ENCODE measurements at places on chromosomes 2 and 18.

DNA sequence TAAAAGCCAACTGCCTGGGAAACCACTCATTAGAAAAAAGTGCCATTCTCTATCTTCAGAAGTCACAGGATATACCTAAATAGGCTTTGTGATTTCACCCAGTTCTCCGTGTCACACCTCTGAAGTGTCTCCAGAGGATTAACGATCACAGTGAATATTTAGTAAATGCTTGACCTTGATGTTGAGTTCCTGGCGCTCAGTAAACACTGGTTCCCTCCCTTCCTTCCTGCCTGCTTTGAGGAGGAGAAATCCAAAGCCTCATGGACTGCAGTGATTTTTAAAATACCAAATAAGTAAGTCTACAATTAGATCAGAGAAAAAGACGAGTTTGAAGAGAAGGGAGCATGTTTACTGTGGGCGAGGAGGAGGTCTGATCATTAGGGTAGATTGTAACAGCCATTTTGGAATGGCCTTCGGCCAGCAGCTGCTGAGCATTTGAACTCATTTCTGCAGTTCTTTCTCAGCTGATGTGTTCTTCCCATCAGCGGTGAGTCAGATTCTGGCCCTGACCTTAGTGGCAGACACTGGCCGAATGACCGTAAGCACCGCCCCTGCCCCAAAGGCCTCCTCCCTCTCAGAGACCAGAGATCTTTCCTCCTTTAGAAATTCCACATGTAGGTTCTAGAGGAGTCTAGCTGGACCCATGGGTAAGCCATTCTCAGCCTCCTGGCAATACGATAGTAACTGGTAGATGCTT, 62.1 kb upstream of the SLC16A14 start:
- DNase-seq: no peak

DNA sequence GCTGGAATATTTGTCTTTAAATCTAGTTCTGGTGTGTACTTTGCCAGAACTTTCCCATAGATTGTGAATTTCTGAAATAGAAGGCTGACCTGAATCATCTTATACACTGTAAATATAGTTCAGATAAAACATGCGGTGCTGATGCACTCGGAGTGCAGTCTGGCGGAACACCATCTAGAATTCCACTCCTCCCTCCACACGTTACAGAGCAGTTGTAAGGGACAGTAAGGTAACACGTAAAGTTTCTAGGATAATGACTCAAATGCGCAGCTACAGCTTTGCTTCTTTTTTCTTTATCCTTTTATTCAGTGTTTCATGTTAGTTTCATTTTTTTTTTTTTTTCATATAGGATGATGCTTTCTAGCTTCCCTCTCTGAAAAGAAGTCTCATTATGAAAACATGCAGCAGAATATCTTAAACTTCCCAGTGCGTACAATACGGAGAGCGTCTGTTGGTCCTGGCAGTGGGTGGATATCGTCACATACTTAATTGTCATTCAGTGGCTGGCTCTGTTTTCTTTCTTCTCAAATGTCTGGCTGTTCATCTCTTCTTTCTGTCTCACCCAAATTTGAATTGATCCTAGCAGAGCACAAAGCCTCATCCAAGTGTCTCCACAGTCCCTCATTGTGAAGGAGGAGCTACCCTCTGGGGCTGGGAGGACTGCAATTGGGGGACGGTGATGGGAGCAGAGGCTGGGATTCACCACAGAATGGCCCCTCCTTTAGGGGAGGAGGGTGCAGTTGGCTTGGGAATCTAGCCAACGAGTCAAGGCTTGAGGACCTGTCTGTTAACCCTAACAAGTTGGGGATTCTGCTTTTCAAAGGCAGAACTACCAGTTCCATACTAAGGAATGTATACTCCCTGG, 138.8 kb downstream of the MYT1L start:
- no peak for DNase-seq

DNA sequence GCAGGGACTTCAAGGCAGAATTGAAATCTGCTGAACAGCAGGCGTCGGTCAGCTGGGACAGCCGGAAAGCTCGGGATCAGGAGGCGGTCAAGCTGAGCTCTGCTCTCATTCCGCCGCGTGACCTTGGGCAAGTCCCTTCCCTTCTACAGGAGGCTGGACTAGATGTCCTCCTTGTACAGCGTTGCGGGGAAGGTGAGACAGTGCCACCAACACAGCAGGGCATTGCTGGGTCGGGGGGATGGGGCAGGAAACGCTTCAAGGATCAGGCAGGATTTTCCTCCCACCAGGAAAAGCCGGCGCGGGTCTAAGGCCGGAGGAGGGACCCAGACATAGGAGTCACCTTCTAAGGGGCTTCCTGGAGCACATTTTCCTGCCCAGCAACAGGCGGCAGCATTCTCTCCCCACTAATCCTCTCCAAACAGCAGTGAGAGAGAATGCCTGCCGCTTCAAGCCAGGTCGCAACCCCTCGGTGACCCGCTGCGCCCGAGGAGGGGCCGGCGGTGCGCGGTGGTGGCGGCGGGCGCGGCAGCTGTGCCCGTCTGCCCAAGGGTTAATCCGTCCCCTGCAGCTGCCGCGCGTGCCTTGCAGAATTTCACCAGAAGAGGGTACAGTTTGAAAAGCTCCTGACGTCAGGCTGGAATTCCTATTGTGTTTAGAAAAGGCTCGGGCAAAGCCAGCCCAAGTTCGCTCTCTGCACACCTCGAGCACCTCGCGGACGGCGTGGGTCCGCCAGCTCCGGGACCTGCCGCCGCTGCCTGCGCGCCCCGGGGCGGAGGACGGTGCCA, at the start of gene KCNF1:
TSS of gene KCNF1 (plus strand) at position 644 of the 785 bp plus-strand sequence. CDS start 493 bp downstream, outside the sequence.
- DNase-seq: peak; percentile 5

GRCh38 chr2:234243871-234244565, 193.5 kb downstream of the SPP2 start:
- DNase-seq: no peak

DNA sequence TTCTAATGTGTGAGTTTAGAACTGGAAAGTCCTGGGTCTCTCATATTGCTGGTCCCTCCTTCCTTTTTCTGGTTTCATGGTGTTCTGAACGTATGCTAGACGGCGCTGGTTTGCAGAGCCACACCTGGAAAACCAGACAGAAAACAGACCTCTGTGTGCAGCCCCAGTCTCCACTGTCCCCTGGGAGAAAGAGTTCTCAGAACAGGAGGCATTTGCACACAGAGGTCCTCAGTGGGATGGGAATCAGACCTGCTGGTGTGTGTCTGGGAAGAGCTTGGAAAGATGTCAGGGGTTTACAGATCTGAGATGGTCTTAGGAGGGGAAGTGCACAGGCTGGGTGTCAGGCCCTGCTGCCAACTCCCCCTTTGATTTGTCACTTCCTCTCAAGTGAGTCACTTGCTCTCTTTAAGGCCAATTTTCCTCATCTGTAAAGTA, 14.9 kb upstream of the MBP start:
- DNase-seq: no peak

DNA sequence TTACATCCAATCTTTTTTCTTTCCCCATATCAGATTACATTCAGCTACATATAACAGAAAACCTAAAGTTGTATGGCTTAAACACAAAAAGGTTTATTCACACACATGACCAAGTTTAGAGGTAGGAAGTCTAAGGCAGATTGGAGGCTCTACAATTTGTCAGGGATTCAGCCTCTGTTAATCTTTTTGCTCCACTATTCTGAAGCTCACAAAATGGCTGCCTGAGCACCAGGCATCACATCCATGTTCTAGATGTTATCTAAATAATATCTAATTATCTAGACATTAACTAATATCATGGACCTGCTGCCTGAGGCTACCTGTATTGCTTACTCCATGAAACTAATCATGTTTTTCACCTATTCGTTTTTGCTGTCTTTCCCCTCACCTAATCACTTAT, 23.7 kb upstream of the DSC2 start:
- no peak for DNase-seq

DNA sequence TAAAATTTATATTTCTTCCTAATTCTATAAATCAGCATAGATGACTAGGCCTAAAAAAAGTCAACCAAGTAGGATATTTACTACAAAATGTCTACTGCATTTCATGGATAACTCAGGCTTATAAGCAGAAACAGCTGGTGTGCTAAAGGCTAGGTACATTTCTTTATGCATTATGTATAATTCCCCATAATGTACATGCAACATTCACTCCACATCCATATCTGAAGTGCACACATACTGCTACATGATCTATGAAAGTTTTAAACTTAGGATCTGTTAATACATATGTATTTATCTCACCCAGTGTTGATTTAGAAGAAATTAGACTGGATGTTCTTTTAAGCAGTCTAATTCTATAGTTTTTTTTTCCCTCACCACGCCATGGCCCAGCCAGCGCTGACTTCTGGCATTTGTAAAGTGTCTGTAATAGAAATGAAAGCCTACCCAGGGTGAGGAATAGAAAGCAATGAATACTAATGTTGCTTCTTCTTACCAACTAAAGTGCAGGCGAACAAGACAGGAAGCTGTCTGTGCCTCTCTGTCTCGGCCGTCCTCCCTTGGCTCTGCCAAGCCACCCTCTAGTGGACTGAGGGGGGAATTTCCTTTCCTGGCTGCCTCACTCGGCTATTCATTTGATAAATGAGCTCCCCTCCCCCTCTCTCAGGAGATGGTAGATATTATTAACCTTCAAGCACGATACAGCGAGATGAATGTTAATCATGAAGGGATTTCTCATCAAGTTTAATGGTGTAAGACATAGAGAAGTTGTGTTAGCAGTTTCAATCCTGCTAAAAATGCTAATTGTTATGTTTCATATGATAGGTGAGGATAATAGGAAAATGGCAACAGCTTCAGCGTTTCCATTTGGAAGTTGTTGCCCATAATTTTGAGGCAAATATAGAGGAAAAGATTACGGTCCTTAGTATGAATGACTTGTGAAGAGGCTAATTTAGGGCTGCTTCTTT, 384.5 kb downstream of the MTX2 start:
- peak; percentile 4 for DNase-seq

DNA sequence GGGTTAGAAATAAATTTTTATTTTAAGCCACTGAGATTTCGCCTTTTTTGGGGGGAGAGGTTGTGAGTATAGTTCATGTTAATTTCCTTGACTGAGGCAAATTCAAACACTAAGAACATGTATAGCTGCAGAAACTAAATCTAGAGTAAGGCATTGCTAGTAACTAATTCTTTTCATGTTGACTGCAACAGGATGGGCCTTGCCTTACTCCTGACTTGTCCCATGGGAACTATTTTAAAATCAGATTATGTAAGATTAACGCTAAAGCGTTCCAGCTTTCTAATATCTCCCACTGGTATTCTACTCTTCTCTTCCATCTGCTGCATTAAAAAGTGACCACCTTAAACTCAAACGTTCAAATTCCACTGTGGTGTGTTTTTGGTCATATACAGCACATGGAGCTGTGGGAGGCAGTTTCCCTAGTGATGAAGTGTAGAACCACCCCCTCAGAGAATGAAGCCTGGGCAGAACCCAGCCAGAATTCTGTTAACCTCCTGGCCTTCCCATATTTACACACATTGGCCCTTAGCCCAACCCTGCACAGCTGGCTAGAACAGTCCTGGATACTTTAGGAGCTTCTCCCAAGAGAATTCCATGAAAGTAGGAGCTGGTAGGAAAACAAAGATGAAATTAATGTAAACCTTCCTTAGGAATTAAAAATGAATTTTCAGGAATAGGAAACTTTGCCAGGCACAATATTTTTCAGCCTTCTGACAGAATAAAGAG, 687.8 kb downstream of the SLC4A3 start:
- DNase-seq: no peak

DNA sequence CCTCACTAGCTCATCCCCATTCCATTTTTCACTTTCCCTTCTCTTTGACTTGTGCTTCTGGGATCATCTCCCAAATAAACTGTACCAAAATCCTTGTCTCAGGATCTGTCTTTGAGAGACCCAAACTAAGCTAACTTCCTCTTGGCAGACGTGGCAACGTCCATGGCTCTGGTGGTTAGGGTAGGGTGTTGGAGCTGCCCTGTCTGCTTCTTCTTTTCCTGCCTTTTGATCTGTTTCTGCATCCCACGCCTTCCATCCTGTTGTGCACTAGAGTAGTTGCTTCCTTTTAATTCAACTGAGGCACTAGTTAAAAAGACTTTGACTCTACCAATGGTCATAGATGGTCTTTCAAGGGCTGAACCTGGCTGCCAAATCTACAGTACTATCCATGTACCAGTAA, 5.5 kb upstream of the MAP4K4 start:
- DNase-seq: no peak

DNA sequence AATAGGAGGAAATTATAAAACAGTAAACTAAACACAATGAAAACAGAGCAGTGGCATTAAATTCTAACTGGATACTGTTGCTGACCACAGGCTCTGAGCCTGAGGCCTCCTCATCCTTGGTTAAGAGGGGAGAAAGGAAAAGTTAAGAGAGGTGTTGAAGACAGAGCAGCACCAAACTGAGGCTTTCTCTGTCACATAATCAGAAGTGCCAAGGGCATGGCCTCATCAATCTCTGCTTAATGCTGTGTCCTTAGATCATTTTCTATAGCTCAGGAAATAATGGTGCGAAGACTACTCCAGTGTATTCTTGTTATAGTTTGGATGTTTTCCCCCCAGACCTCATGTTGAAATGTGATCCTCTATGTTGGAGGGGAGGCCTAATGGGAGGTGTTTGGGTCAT, 160.9 kb upstream of the SLC1A4 start:
- DNase-seq: no peak

- DNase-seq: no peak
Measured at GRCh38 chr2:118945881-118946280, 3.9 kb downstream of the MARCO start.

- DNase-seq: no peak
Measured at GRCh38 chr18:67600181-67601180, 84.0 kb upstream of the DSEL start.

DNA sequence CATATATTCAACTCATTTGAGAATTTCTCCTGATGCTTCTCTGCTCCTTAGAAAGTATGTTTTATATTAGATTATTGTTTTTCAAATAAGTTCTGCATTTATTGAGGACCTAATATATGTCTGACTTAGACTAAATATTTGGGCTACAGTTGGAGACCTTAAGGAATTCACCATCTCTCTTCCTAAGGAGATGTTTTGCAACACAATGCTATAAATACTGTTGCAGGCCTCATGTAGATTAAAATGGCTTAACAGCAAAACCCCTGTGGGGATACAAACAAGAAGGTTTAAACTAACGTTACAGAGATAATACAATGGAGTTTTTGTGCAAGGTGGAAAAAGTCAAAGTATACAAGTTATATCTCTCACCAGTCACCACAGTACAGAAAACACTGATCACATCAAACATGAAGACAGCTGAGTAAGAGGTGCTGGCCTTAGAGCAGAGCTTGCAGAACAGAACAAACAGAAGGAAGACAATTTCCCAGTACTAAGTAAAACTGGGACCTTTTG, 20.1 kb upstream of the BMPR2 start:
- no peak for DNase-seq

- DNase-seq: no peak
Measured at GRCh38 chr2:219079417-219079816, 18.7 kb upstream of the IHH start.

GRCh38 chr2:197216361-197216979, 94.1 kb downstream of the ANKRD44 start:
- no peak for DNase-seq
